ENCODE measurements at places on chromosomes 7 and 10. TPM values are rescaled to one million over a fixed set of nuclear protein-coding genes. Genes with fewer than 3 reads are reported as not detected.

DNA sequence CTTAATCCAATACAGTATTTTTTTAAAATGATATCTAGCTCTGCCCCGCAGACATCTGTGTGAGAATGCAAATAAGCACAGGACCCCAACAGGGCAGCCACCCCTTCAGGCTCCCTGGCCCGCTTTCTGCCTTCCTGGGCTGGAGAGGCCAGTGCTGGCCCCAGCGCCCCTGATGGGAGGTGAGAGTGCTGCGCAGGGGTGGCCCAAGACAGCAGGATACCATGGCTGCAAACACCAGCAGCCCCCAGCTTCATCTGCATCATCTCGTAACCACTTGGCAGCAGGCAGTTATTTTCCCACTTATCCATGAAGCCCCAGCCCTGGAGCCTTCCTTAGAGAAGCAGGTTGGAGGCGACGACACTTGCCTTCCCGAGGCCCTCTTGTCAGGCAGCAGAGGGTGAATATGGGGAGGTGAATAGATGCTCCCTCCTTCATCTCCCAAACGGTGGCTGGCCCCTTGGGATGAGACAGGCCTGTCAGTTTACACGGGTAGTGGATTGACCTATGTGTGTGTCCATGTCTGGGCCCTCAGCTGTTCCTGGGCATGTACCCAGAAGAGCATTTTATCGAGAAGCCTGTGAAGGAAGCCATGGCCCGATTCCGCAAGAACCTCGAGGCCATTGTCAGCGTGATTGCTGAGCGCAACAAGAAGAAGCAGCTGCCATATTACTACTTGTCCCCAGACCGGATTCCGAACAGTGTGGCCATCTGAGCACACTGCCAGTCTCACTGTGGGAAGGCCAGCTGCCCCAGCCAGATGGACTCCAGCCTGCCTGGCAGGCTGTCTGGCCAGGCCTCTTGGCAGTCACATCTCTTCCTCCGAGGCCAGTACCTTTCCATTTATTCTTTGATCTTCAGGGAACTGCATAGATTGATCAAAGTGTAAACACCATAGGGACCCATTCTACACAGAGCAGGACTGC is 71.2 kb downstream of the ALOX5 start:
- no peaks in the 10 kb centered on the region for H3K27me3 ChIP-seq
- no peak overlapping the region for H3K4me3 ChIP-seq
- no peak overlapping the region for H3K27ac ChIP-seq
- no peak for DNase-seq
- H3K4me1 ChIP-seq = no peaks in the 10 kb centered on the region

DNA sequence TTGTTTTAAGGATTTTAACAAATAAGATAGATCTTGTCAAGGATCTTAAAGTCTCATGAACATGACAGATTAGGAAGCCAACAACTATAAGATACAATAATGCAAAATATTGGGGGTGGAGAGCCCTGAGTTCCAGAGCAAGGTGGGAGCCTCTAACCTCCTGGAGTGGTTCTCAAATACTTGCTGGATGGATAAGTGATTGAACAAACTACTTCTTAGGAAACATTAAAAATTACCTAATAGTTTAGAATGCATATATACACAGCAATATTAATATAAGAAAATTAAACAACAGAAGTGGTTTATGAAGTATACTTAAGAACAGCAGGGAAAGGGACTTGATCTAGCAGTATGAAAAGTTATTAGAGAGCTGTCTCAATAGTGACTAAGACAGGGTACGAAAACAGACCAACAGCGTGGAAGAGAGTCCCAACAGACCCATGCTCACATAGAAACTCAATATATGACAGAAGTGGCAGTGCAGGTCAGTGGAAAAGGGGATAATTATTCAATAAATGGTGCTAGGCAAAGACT is 28.3 kb downstream of the CRPPA start:
- no peaks in the 10 kb centered on the region for H3K4me1 ChIP-seq
- no peaks in the 10 kb centered on the region for H3K36me3 ChIP-seq
- no peaks in the 10 kb centered on the region for H3K27me3 ChIP-seq
- H3K27ac ChIP-seq = no peak overlapping the region

DNA sequence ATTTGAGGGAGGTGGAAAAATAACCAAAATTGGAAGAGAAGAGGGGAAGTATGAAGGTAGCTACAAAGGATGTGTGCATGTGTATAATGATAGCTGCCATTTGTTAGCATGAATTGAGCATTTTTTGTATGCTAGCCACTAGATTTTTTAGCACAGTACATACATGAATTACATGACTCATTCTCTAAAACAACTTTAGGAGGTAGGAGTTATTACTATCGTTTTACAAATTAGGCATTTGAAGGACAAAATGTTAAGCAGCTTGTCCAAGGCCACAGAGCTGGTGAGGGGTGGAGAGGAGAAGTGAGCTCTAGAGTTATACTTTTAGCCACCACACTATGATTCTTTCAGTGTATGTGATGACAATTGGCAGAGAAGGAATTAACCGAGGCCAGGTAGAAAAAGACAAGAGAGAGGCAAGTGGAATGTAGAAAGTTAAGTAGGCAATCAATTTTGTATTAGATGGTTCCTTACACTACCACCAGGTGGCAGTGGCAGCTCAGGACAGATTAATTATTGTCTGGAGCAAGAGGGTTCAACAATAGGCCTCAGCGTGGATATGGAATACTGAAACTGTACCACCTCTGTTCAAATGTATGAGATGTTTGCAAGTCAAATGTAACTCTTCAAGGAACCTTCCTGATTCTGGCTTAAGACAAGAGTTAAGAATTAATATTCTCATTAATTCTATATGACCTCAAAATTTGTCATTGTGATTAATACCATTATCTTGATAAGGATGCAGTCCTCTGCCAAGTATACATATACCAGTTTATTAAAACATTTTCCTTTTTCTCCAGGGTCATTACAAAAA is 128.0 kb downstream of the MBL2 start:
- H3K4me1 ChIP-seq = no peaks in the 10 kb centered on the region
- no peaks in the 10 kb centered on the region for H3K27me3 ChIP-seq
- H3K36me3 ChIP-seq = no peaks in the 10 kb centered on the region
- peak; percentile 71 for DNase-seq
- H3K27ac ChIP-seq = no peak overlapping the region
- no peak overlapping the region for H3K4me3 ChIP-seq

Gene FAM25C
- total RNA-seq = not detected

DNA sequence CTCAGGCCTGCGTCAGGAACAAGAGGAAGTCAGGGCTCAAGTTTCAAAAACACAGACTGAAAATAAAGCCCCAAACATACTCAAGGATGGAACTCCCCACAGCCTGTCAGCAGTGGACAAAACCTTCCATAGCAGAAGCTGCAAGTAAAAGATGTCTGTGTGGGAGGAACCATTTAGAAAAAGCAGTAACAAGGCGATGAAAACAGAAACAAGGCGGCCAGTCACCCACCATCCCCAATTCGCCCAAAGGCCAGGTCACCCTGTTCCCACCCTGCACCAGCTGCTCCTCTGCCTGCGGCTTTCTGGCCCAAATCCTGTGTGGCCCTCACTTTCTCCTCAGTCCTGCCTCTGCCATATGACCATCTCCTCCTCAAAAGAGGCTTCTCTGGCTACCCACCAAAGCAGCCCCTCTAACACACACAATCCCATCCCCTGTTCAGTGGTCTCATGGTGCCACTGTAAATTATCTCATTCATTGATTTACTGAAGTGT is 27.8 kb downstream of the KCNMA1 start:
- H3K4me3 ChIP-seq = no peak overlapping the region
- DNase-seq = peak; percentile 46
- no peaks in the 10 kb centered on the region for H3K36me3 ChIP-seq
- H3K27ac ChIP-seq = no peak overlapping the region
- no peaks in the 10 kb centered on the region for H3K27me3 ChIP-seq

DNA sequence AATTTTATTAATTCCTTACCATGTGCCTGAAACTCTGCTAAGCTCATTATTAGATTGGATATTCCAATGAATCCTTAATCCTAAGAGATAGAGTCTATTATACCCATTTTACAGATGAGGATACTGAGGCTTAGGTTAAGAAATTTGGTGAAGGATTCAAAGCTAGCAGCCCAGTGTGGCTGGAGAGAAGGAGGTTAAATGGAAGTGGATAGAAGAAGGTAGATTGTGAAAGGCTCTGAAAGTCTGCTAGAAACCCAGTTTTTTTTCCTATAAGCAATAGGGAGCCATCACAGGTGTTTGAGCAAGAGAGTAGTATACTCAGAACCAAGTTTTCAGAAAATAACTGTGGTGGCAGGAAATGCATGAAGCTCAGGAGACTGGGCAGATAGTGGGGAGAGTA is 265.8 kb upstream of the NEBL start:
- no peaks in the 10 kb centered on the region for H3K36me3 ChIP-seq
- peaks cover 6% of the 10 kb centered on the region for H3K4me1 ChIP-seq
- no peak overlapping the region for H3K4me3 ChIP-seq
- DNase-seq = no peak
- H3K27ac ChIP-seq = no peak overlapping the region
